ENCODE measurements at places on chromosomes 1 and 21.

DNA sequence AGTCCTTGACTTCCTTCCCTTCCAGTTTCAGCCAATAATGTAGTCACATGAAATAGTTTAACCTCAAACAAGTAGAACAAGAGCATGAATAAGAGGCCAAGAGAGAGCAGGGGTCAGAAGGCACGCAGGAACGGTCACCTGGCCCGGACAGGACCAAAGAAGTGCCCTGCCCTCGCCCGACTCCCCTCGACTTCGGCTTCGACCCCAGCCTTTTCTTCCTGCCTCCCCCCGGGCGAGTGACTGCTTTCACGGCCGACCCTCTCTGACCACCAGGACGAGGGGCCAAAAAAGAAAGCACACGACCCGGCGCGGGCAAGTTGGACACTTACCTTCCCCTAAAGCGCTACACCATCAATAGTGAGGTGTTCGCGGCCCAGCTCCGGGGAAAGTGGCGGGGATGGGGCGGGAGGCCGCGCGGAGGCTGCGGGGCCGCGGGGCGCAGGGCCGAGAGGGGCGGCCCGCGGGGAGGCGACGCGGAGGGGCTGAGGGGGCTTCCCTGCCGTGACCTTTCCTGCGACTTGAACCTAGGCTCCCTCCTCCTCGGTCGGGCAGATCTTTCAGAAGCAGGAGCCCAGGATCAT, 519 bp downstream of the RERE start:
- peak; percentile 58 for DNase-seq

DNA sequence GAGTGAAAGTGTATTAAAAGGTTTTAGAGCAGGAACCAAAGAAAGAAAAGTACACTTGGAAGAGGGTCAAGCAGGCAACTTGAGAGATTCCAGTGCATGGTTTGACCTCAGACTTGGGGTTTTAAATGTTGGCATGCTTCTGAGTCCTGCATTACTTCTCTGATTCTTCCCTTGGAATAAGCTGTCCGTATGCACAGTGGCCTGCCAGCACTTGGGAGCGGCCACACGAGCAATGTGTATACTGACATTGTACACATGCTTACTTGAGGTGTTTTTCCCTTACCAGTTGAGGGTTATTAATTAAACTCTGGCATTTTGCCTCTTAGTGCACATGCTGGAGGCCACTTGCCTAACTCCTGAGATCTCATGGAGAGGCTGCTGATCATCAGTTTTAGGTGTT, 786.6 kb upstream of the RGS18 start:
- no peak for DNase-seq

GRCh38 chr1:26395754-26396153, 14.9 kb upstream of the LIN28A start:
- no peak for DNase-seq

DNA sequence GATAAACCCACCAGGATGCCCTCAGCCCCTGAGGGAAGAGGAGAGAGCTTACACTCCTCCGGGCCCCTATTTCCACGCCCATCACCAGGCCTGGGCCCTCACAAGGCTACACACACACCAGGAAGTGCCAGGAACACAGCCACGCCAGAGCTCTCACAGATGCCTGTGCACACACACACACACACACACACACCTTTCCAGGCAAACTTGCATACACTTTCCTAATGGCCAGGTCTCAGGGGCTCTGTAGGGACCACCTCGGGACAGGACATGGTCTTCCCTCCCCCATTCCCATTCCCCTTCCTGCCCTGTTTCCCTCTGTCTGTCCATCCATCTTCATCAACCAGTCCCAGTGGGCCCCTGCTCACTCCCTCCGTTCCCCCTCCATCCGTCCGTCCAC, 9.7 kb upstream of the EPHA2 start:
- no peak for DNase-seq

- no peak for DNase-seq
These were observed 16.3 kb downstream of the PADI3 start for GRCh38 chr1:17265162-17265561.

DNA sequence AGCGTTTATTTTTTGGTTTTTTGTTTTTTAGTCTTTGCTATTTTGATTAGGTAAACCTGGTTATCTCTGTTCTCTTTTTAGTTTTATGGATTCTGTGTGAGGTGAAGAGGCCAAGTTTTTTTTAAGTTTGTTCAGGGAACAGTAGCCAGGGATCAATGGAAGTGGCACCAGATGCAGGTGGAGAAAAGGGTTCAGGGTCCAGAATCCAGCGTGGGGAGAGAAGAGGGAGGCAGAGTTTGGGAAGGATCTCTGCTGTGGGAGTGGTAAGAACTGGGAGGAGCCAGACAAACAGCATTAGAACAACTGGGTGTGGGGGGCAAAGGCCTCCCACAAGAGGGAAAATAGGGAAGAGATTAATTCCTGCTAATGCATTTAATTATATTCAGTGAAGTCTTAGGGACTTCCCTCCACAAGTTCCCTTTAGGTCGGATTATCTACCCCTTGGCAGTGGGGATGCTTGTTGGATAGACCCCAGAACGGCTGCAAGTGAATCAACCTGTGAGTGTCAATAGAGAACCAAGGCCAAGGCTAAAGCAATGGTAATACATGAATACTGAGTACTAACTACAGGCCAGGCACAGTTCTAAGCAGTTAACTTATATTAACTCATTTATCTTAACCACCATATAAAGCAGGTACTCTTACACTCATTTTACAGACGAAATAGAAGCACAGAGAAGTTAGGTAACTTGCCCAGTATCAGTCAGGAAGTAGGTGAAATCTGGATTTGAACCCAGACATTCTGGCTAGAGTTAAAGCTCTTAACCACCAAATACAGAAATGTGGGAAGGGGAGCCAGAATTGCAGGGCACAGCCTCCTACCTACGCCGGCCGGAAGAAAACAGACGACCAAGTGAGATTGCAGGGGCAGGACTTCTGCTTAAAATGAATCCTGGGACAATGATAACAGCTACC, 498 bp downstream of the GNAT2 start:
- DNase-seq = no peak

- DNase-seq = no peak
These were observed 44.7 kb upstream of the TENT5B start for GRCh38 chr1:27057389-27057788.

DNA sequence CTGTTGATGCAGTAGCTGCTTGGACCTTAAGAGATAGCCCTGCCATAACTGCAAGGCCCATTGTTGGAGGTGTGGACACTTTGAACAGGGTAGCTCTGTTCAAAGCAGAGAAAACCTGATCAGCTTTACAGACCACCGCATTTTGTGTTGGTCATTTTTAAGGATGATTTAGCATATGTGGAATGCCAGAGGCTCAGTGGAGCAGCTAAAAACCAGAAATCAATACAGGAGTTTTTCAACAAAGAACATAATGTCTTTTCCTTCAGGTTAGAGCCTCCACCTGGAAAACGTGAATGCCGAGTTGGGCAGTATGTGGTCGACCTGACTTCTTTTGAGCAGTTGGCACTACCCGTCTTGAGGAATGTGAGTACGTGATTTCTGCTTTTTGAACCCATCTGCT, 5.7 kb downstream of the NTPCR start:
- no peak for DNase-seq

- peak; percentile 78 for DNase-seq
These were observed 728 bp downstream of the OTUD7B start for GRCh38 chr1:150009604-150010392.

GRCh38 chr1:55262822-55263221, 47.7 kb upstream of the USP24 start:
- no peak for DNase-seq

GRCh38 chr1:110976089-110976488, 12.4 kb upstream of the LRIF1 start:
- no peak for DNase-seq

DNA sequence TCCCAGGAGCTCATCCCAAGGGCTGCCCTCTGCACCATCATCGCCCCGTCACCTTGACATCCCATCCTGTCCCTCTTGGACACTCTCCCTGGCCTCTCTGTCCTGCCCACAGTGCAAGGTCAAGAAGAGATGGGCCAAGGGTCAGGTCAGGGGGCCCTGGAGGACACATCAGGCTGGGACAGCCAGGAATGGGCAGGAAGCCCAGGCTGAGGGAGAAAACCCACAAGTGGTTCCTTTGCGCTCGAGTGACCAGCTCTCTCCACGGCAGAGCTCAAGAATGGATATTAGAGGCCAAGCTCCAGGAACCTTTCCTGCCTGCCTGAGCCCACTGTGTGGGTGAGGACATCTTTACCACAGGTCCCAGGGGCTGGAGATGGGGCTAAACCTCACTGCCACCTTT, 41.0 kb downstream of the KCNN3 start:
- DNase-seq = no peak

DNA sequence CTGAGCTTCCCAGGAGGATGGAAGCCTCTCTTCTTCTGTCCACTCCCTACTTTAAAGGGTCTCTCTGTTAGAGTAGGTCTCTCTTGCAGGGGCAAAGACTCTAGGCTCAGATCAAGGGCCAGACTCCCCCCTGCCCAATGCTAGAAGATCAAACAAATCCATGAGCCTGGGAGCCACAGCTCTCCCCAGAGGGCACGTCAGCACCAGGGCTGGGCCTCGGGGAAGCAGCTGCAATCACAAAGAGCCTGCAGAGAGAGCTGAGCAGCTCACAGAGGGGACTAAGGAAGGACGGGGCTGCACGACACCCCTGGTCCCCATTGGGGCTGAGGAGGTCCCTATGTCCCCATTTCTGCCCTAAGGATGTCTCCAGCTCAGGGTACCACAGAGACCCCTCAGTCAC, 3.9 kb downstream of the CNTN2 start:
- no peak for DNase-seq
